Erythroblast (primary cell): ENCODE measurements at places on chromosomes 4 and X.

GRCh38 chrX:15359701-15360100, 24.4 kb upstream of the PIGA start:
- no peak for DNase-seq

- no peak for DNase-seq
Observed at GRCh38 chr4:187179086-187180058, 455.7 kb upstream of the FAT1 start.

DNA sequence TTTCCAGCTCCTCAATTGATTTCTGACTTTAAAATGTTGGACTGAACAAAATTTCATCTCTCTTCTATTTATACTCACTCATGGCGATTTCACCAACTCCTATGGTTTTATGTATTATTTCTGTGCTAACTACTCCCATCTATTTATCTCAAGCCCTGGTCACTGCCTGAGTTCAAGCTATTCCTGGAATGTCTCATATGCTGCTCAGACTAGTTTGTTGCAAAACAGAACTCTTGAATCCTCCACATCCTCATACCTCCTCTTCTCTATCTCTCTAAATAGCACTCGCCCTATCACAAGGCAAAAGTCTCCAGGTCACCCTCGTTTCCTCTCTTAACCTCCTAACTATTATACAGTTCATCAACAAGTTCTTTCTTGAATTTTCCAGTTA, 19.0 kb upstream of the DDX60 start:
- no peak for DNase-seq

GRCh38 chr4:102438396-102439235, 62.5 kb upstream of the NFKB1 start:
- peak; percentile 11 for DNase-seq

DNA sequence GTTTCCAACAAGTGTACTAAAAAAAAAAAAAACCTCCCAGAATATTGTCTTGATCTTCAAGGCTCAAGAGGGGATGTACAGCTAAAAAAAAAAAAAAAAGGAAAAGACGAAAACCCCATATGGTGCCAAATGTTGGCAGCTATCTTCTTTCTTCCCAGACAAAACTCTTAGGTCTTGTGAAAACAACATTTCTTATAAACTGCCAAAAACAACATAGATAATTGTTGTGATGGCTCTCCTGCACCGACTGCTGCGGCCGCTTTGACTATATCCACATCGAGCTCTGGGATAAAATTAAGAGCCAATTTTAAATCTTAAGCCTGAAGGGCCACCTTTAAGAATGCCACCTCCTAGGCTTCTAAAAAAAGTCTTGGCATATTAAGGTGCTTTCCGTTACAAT, 23.5 kb downstream of the PDGFC start:
- DNase-seq: no peak

GRCh38 chr4:178812866-178813265, 1370.6 kb upstream of the AGA start:
- no peak for DNase-seq

- DNase-seq: no peak
Observed at GRCh38 chrX:31092970-31093638, 21.3 kb upstream of the FTHL17 start.

DNA sequence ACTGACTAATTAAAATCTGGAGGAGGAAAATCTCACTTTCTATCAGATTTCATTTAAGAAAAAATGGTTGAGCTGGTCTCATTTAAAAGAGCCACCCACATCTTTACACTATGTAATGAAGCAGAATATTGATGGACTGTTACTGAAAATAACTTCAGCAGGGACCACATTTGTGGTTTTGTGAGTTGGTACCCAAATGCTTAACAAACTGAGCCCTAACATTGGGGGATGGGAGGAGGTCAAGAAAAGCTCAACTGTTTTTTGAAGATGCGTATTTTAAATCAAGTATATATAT, 30.1 kb downstream of the HOPX start:
- DNase-seq: no peak

DNA sequence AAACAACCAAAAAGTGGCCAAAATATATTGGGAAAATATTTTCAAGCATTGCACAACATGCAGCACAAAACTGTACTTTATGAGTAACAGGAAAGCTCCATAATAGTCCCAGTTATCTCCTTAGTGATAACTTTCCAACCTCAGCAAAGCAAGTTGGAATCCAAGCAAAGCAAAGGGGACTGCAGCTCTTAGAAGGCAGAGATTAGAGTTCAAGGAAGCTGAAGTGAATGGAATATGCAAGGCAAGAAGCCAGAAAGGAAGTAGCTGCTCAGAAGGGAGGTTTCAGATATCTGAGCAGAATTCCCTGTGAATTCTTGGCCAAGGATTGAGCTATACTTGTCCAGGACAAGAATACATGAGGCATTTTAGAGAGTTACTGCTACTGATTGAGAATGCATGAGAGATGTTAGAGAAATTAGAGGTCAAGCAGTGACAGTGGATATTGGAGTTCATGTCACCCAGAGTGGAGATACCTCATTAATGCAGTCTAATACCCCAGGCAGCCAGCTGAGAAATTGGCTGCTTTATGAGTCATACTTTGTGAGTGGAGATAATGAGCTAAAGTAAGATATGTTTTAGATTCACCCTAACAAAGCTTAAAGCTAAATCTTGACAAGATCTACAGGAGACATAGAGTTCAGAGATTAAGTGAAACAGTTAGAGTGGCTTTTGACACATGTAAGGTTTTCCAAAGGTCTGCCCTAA, 102.8 kb downstream of the INPP4B start:
- no peak for DNase-seq

- DNase-seq: no peak
Observed at GRCh38 chr4:168095776-168096406, 3.6 kb downstream of the ANXA10 start.

DNA sequence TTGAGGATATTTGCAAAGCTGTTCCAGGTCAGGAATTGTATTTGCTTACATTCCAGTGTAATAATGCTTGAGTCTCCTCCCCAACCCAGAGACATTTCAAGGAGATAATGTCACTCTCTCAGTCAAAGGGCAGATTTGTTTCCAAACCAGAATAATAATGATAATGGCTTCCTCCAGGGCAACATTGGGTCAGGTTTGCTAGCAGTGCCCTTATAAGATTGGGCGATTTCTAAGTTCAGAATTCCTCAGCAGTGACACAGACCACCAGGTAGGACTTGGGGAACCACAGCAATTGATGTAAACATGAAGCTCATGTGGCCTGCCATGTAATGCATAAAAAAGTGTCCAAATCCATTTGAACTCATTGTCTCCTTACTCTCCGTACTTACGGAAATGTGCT, 125.2 kb downstream of the BMP15 start:
- DNase-seq: no peak

DNA sequence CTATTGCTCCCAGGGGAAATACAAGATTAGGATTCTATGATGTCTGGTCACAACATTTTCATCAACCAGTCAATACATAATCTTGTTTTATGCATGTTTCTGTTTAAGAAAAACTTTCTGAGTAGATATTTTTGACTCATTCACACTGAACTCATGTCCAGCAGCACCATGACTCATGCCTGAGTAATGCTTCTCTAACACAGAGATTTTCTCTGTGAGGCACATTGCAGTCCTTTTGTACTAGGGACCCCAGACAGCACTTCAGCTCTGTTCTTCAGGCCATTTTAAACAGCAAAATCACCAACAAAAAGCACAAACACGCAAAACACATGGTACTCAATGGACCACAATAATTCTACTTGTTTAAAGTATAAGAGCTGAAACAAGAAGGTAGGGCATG, 83.6 kb downstream of the MXRA5 start:
- no peak for DNase-seq

GRCh38 chr4:10753856-10754402, 69.4 kb upstream of the CLNK start:
- no peak for DNase-seq

GRCh38 chrX:81957900-81958545, 756.1 kb downstream of the SH3BGRL start:
- DNase-seq: peak; percentile 2

- DNase-seq: no peak
Observed at GRCh38 chr4:177099211-177099610, 210.5 kb upstream of the NEIL3 start.

DNA sequence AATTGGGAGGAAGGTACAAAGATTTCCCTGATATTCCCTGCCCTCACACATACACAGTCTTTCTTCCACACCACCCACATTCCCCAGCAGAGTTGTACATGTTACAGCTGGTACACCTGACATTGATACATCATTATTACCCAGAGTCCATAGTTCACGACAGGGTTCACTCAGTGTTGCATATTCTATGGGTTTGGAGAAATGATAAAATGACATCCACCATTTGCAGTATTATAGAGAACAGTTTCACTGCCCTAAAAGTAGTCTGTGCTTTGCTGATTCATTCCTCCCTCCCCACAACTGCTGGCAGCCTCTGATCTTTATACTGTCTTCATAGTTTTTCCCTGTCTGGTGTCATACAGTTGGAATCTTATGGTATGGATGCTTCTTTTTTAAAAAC, 15.0 kb downstream of the AGA start:
- no peak for DNase-seq

DNA sequence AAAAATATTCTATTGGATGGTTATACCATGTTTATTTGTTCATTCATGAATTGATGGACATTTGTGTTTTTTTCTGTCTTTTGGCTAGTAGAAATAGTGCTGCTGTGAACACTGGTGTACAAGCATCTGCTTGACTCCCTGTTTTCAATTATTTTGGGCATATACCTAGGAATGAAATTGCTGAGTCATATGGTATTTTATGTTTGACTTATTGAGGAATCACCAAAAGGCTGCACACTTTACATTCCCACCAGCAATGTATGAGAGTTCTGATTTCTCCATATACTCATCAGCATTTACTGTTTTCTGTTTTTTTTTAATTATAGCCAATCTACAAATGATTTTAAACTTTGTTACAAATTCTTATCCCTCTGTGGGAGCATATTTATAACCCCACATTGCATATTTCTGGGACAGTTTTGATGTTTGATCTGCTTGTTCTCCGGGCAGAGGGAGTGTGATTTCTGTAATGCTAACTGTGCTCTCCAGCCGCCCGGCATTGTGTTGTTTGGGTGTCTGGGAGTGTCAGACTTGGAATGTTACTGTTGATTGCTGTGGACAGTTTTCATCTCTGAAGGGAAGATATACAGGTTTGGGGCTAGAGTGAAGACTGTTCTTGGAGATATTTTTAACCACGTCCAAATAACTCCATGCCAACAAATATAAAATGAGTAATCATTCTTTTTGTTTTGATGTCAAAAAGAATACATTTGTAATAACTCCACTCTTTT, 60.5 kb upstream of the PGRMC2 start:
- peak; percentile 66 for DNase-seq

DNA sequence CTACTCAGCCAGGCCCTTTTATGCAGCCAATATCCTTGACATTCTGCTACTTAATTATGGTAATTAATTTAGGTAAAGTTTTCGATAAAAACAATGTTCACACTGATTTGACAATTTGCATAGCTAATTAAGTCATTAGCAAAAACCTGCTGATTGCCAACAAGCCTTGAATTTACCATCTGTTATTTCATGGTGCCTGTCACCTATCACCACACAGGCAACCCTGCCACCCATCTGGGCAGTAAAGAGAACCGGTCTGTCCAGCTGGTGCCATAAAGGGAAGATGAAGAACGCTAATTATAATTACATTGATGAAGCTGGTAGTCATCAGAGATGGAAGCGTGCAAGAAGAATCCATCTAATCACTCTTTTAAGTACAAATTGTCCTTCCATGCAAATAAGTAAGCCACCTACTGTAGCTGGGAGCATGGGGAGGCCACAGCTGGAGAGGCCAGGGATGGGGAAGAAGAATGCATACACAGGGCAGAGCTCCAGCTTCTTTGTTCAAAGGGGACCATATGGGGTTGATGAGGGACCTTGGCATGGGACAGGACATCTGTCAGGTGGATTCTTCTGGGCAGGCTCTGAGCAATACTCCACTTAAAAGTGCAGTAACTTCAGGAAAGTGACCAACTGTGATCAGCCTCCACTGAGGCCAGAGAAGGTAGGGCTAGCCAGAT, 277.3 kb upstream of the TAPT1 start:
- DNase-seq: no peak

DNA sequence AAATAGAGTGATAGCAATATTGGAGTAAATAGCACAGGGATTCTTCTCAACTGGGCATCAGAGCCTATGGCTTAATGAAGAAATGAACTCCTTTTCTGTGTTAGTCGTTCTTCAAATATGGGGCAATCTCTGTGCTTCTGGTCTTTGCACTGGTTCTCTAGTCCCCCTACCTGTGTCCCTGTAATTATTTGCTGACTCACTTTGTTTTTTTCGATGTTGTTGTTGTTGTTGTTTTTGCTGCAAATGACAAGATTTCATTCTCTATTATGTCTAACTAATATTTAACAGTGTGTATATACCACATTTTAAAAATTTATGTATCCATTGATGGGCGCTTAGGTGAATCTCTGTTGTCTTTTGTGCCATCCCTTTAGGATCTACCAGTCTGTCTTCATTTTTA, 2137.8 kb upstream of the TENM3 start:
- no peak for DNase-seq

- DNase-seq: no peak
Observed at GRCh38 chr4:138311771-138312535, 69.8 kb upstream of the SLC7A11 start.

GRCh38 chrX:133674726-133675470, 259.6 kb upstream of the GPC4 start:
- no peak for DNase-seq

DNA sequence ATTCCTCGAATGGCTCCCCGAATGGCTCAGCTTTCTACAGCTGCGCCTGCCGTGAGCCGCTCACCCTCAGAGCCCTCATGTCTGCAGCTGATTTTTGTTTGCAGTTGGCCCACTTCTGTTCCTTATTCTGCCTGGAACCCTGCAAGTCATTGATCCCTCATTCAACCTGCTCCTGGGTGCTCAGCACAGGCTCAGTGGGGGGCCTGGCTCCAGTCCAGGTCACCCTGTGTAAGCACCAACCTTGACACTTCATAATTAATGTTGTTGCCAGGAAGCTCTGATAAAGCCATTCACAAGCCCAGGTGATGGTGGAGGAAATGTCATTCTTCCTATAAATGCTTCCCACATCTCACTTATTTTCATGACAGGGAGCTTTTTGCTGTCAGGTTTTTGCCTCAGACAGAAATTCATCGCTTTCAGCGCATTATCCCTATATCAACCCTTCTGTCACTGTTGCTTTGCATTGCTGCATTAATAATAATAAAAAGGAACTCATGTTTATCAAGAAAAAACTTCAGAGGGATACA, 85.7 kb downstream of the F11 start:
- no peak for DNase-seq

DNA sequence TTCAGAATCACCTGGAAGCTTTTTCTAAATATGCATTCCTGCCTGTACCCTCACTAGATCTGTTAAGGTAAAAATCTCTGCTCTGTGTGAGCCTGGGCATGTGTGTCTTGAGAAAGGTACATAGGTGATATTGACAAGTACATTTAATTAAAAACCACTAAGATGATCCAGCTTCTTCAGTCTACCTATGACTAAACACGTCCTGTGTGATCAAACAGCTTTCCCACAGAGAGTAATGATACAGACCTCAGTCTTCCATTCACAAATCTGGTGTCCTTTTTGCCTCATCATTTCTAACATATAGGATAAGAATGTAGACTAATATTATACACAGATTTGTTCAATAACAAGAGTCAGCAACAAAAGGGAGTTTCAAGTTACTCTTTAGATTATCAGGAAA, 42.6 kb downstream of the GALNT7 start:
- DNase-seq: no peak
